ENCODE measurements at places on chromosomes 5 and 9.

- no peak for DNase-seq
Measured at GRCh38 chr9:125202846-125203618, 2.7 kb downstream of the RABEPK start.

GRCh38 chr9:132631685-132632084 lies 38.1 kb downstream of the DDX31 start:
- DNase-seq: no peak

GRCh38 chr9:31629292-31629691 lies 755.2 kb upstream of the ACO1 start:
- no peak for DNase-seq

DNA sequence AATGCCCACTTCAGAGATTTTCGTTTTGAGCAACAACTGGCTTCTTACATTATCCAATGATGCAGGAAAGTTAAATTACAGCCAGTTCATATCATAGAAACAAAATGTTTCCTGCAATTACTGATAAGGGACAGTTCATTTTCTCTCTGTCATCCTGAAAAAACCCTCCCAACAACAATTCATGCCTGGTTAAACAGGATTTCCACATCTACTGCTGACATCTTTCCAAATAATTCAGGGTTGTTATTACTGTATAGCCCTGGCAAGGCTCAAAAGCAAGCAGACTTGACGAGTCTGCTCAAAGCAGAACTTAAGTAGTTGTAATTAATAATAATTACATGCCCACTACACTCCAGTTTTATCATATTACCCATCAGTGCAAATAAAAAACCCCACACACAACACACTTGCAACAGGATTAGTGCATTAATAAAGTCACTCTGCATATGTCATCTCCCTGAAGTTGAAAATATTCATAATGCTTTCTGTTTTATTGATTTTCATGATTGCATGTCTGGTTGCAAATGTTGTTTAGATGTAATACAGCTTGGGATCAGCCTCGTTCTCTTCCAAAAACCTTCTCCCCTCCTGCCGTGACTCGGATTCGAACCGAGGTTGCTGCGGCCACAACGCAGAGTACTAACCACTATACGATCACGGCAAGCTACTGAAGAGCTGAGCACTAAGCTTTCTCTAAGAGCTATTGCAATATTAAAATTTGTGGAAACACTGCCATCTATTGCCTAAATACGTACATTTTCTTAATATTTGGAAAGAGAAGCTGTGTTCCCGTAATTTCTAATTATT lies 119.6 kb upstream of the NFIB start:
- DNase-seq: no peak

DNA sequence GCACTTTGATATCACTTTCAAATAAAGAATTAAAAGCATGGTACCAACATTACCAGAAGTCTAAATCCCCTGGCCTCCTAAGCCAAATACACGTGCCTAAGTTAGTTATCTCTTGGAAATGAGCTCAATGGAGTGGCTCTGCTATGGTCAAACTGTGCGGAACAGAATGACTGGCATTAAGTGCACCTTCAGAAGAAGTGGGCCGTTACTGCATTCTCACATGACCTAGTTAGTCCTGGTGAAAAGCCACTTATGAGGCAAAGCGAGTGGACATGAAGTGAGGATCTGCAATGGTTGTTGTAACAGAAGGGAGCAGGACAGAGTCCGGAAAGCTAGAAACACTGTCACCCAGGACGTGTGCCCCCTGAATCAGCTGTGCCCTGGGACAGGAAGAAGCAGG lies 633.1 kb downstream of the IRX1 start:
- DNase-seq: no peak

GRCh38 chr5:170139786-170140335 lies 34.2 kb downstream of the FOXI1 start:
- DNase-seq: no peak

- no peak for DNase-seq
Measured at GRCh38 chr5:126003309-126003708, 419.9 kb upstream of the GRAMD2B start.

- no peak for DNase-seq
Measured at GRCh38 chr5:96629774-96630173, 32.4 kb upstream of the CAST start.

DNA sequence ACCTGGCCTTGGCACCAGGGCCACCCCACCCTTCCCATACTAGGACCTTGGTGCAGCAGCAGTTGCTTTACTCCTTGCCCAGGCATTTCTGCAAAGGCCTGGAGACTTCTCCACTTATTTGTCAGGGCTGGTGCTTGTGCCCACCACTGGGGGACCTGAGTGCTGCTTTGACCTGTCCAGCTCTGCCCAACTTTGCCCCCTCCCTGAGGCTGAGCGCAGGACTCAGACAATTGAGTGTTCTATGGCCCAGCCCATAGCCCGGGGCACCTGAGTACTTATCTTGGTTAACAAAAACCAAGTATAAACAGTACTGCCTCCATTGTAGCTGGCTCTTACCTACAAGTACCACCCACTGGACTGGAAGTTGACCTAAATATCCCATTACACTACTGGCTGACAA lies 406.1 kb upstream of the CHD1 start:
- DNase-seq: no peak

GRCh38 chr5:111930905-111931461 lies 174.0 kb upstream of the NREP start:
- DNase-seq: no peak

- DNase-seq: no peak
Measured at GRCh38 chr9:136599074-136599531, 53.3 kb upstream of the NOTCH1 start.

GRCh38 chr9:89740722-89741121 lies 135.9 kb downstream of the GADD45G start:
- DNase-seq: no peak

GRCh38 chr5:153402550-153402949 lies 87.9 kb upstream of the GRIA1 start:
- no peak for DNase-seq

- no peak for DNase-seq
Measured at GRCh38 chr5:2282893-2283292, 400.2 kb upstream of the IRX4 start.

DNA sequence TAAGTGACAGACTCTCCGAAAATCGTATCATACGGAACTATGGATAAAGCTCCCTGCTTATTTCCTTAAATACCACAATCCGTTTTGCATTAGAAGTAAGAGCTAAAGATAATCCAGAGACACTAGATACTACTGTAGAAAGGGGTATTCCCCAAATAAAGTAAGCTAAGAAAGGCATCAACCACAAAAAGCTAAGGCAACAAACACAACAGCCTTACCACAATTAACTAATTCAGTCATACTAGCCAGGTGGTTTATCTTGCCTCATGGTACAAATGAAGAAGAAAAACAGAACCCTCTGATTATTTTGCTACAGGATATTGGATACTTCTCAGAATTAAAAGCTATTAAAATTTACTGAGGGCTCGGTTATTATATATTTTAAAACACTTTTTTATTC lies 14.1 kb downstream of the ERP44 start:
- DNase-seq: no peak

DNA sequence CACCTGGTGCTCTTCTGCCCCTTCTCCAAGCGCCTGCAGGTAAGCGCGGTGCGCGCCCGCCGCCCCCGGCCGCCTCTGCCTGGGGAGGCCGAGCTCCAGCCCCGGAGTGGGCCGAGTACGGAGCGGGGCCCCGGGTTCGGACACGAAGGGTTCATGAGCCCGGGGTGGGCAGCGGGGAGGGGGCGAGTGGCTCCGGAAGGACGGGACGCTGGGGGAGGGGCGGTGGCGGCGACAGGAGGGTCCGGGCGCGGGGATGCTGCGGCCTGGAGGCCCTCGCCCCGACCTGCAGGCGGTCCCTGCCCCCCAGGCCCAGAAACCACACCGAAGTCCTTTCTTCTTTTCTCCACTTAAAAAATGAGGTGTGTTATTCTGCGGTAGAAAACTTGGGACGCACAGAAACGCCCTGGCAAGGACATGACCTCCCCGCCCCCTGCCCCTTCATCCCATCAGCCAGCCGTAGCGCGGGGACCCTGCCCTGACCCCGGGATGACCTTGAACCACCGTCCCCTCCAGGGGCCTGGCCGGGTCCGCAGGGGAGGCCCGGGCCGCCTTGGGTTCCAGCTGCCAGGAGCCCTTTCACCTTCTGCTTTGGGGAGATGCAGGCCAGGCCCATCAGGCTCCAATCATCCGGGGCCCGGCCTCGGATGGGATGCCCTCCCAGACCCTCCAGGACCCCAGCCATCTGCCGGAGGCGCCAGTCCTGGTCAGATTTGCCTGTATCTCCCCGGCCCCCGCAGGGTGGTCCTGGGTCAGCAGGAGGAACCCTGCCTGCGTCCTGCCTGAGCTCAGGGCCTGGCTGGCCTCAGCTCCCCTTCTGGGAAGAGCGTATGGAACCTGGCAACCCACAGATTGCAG lies 545 bp downstream of the DIPK1B start:
- no peak for DNase-seq

DNA sequence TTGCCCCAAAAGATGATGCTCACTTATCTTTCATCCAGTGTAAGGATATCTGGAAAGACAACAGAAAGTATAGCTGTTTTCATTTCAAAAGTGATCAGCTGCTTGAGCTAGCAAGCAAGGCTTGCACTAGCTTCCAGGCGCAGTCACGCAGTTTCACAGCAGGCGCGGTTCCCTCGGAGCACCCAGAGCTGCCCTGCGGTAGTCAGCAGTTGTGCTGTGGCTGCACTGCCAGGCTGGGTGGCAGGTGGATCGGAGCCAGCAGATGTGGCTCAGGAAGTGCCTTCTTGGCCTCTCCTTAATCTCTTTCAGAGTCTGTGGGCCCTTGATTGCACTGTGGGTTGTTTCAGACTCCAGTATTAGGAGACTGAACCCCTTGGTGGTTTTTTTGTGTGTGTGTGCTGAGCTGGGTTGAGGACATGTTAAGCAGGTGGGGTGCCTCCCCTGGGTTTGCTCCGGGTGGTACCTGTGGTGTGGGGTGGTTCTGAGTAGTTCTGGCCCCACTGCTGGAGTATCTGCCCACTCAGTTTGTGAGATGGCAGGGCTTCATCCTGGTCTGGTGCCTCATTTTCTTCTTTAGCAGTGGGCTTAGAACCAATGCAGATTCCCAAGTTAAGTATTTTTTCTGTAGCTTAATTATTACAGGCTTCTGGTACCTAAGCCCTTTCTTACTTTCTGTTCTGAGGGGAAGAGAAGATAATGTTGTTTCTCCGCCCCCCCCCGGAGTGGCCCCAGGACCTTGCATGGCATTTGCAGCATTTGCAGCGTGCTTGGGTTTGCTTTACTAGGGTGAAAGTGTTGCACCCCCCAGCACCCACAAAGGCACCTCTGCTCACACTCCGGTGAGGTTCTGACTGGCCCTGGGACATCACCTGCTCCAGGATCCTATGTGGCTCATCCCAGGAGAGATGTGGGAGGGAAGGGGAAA lies 16.4 kb downstream of the TENT4A start:
- no peak for DNase-seq

- no peak for DNase-seq
Measured at GRCh38 chr5:35081134-35081533, 33.4 kb upstream of the AGXT2 start.

DNA sequence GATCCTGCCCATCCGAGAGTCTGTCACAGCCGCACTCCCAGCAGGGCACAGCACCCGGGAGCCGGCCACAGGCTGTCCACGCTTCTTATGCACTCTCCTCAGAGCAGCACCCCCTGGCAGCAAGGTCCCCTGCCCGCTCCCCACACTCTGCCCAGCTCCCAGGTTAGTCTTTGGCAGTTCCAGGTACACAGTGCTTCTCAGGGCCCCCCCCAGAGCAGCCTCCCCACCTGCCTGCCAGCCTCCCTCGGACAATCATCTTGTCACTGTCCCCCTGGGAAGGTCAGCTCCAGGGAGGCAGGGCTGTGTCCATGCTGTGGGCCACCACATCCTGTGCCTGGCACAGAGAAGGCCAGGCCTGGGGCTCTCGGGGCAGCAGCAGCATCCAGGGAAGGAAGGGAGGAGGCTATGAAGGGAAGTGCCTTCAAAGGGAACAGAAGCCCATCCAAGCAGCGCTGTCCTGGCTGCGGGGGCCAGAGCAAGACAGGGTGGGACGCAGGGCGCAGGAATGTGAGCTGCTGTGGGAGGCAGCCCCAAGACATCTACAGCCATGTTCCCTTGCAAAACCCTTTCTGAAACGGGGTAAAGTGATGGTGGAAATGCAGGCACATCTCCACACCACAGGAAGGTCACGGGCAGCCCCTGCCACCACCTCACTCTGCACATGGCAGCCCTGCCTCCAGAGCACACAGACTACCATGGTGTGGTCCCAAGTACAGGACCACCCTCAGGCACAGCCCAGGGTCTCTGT lies 68.6 kb upstream of the ADAMTS2 start:
- no peak for DNase-seq
